ENCODE measurements at places on chromosomes 12 and 14.

- DNase-seq, result no peak
These were observed 87.2 kb downstream of the PAPLN start for GRCh38 chr14:73324533-73324932.

- DNase-seq, result no peak
These were observed 75.3 kb upstream of the SYT10 start for GRCh38 chr12:33514893-33515292.

GRCh38 chr14:95700221-95700976 is 13.5 kb downstream of the TCL1A start:
- no peak for DNase-seq

DNA sequence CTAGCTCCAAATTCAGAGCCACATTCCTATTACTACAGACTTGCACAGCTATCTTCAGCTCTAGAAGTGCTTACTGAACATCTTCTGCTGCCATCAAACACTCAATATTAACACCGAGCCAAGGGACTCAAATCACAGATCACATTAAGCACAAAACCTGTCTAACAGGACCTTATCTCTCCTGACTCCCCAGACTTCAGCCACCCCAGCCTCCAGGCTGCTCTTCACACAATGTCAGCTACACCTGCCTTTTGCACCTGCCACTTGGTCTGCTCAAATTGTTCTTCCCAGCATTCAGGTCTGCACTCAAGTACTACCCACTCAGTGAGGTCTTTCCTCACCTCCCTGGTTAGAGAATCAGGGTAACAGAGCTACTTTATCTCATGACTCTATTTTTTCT is 57.1 kb downstream of the GALC start:
- no peak for DNase-seq

- DNase-seq, result no peak
These were observed 212.8 kb upstream of the SYT1 start for GRCh38 chr12:78651755-78652154.

GRCh38 chr12:130702966-130703732 is 12.9 kb downstream of the RIMBP2 start:
- no peak for DNase-seq

GRCh38 chr12:131357920-131358319 is 353.0 kb upstream of the SFSWAP start:
- no peak for DNase-seq

DNA sequence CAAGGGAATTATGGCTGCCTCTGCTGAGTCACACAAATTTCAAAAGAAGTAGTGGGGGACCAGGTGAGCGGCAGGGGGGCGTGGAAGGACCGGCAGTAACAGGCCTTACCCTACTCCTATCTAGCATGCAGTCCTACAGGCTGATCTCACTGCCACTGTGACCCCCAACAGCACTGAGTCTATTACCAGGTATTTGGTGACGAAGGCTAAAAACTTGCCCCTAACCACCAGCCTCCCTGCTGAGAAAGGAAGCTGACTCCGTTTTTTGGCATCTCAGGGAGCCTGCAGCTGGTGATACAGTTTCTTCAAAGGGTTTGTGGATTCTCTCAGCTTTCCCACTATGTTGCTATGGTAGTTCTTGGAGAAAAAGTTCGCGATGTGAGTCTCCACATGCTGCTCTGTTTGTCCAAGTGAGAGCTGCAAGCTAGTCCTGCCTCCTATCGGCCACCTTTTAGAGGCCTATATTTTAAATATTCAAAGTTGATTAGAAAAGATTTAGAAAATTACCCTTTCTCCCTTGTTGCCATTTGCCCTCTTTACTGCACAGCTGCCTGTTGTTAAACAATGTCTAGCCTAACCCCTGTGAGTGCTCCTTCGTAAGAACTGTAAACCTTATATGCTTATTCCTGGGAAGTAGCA is 57.1 kb upstream of the SLCO1B1 start:
- no peak for DNase-seq

GRCh38 chr14:52253503-52253902 is 14.0 kb upstream of the PTGDR start:
- no peak for DNase-seq

Data from activated CD4-positive, alpha-beta T cell treated with anti-CD3 and anti-CD28 coated beads for 24 hours (primary cell).